ENCODE measurements at places on chromosomes 3 and 15.

DNA sequence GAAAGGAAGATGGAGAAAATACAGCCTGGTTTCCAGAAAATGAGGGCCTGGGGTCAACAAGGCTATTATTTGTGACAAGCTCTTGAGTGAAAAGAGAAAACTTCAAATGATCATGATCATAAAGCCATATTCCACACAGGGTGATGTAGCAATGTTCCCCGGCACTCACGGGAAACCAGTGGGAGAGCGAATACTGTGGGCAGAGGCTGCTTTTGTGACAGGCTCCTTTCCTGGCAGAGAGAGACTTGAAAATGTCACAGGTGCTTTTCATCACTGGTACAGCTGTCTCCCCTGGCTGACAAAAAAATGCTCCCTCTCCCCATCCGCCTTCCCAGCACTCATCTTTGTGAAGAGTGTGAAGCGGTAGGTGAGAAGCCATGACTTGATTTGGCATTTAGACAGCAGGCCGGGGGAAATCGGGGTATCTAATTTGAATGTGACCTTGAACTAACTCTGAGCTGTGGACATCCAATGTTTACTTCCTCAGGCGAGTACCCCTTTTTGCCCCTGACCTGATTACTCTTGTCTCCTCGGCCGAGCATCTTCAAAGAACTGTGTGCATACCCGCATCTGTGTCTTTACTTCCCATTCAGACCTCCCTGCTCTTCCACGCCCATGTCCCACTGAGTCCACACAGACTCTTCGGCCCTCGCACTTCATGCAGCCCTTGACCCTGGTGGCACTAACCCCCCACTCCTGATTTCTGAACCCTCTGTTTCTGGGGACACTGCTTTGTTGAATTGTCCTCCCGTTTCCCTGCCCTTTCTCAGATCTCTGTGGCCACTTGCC lies 23.2 kb downstream of the CA12 start:
- DNase-seq: no peak

DNA sequence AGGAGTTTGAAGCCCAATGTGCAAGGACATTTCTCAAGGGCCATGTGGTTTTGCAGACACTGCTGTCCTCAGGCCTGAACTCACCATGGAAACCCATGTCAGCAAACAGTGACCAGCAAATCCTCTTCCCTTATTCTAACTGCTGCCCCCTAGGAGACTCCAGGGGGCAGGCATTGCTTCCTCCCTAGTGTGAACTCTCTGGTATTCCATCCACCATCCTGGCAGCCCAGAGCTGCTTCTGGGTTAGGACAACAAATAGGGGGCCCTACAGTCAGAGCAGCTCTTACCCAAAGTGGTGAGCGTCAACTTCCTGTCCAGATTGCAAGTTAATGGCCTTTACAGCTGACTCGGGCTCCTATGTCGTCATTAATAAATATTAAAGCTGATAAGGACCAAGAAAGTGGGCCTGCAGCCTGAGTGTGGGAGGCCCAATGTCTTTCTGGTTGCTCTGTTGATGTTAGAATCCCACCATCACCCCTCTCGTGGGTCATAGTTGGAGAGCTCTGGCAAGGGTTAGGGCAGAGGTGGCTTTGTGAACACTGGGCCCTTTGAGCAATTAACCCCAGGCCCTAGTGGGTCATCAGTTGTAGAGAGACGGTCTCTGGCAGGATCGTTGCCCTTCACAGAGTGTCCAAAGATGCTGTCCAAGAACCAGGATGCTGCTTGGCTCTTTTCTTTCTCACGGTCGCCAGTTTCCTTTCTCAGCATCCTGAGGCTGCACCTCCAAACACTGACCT lies 41.5 kb downstream of the TGM4 start:
- DNase-seq: no peak

DNA sequence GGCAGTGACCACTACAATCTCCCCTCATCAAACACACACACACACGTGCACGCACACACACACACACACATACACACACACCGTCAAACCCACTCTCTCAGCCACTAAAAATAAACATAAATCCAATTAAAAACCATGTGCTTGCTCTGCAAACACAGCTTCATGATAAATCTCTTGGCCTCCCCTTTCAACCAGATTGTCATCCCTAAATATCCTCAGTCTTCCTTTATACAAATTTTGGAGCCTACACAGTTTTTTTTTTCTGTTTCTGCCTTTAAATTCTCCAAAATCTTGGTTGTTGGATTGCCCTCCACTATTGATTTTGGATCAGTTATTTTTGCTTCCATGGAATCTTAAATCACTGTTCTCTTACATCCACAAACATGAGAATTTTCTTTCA lies 245.6 kb downstream of the SATB1 start:
- DNase-seq: no peak

- DNase-seq: no peak
Observed at GRCh38 chr3:171933441-171933840, 90.3 kb downstream of the TMEM212 start.

DNA sequence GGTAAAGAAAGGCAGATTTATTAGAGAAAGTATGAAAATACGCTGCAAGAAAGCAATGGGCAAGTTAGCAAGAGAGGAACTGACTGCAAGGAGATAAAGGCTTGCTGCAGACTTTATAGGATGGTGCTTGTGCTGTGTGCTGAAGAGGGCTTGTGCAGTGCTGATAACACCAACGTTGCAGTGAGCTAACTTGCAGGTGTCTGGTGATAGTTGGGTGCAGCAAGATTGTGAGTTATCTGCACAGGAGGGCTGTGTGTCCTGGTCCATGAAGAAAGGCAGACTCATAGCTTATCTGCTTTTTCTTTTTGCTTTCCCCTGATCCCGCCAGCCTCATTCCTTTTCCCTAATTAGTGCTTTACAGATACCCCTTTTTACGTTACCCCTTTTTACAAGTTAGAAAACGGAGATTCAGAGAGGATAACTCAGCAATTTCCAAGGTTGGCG lies 58.0 kb upstream of the ZNF148 start:
- no peak for DNase-seq

DNA sequence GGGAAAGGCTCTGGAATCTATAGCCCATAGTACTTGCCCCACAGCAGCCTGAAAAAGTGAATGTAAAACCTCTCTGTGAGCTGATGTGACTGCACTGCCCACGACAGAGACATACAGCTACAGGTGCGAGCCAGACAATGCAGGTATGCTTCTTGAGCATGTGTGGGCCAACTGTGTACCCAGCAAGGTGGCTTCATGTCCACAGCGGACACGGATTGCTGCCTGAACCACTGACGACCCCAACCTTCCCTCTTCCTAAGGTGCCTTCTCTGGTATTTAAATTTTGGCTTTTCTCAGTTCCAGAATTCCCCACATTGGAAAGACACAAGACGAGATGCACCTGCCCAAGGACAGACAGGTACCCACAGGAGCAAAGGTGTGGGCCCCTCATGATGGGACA lies 65.8 kb downstream of the SCN5A start:
- no peak for DNase-seq

Measured in KBM-7 (cell line).